Left ventricle myocardium superior (tissue), 1 donor: ENCODE measurements at places on chromosomes 6 and 20.

GRCh38 chr20:22929661-22930060, 105.5 kb upstream of the SSTR4 start:
- DNase-seq, result no peak

DNA sequence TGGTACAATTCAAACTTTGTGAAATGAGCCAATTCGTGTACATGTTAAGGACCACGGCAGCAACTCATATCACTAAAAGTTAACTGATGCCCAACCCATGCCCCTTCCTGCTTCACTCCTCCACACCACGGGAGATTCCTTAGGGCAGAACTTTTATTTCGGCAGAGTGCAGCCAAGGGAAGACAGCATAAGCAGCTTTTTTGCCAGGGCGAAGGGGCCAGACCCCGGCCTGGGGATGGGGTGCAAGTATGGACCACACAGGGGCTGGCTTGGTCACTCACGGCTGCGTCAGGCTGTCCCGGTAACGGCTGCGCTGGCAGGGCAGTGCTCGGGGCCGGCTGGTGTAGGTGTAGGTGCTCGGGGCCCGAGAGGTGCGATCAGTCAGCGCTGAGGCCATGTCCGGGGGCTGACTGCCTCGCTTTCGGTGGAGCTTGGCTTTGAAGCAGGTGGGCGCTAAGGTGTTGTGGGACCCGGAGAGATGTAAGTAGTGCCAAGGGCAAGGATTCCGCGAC, 792 bp downstream of the RSPH3 start:
- no peak for DNase-seq

- DNase-seq, result peak; percentile 47
Measured at GRCh38 chr20:35743693-35744491, 1.8 kb upstream of the RBM39 start.

GRCh38 chr6:136980070-136980469, 58.0 kb downstream of the SLC35D3 start:
- DNase-seq, result no peak

- peak; percentile 32 for DNase-seq
Measured at GRCh38 chr20:50587291-50587961, 77.2 kb downstream of the PTPN1 start.

- no peak for DNase-seq
Measured at GRCh38 chr20:43096931-43097260, 92.8 kb downstream of the PTPRT start.

- DNase-seq, result no peak
Measured at GRCh38 chr20:48236000-48236970, 451.0 kb upstream of the SULF2 start.
